Spleen (tissue), 13 donors: ENCODE measurements at places on chromosomes 11 and 22. TPM values are rescaled to one million over a fixed set of nuclear protein-coding genes. Genes with fewer than 3 reads are reported as not detected.

DNA sequence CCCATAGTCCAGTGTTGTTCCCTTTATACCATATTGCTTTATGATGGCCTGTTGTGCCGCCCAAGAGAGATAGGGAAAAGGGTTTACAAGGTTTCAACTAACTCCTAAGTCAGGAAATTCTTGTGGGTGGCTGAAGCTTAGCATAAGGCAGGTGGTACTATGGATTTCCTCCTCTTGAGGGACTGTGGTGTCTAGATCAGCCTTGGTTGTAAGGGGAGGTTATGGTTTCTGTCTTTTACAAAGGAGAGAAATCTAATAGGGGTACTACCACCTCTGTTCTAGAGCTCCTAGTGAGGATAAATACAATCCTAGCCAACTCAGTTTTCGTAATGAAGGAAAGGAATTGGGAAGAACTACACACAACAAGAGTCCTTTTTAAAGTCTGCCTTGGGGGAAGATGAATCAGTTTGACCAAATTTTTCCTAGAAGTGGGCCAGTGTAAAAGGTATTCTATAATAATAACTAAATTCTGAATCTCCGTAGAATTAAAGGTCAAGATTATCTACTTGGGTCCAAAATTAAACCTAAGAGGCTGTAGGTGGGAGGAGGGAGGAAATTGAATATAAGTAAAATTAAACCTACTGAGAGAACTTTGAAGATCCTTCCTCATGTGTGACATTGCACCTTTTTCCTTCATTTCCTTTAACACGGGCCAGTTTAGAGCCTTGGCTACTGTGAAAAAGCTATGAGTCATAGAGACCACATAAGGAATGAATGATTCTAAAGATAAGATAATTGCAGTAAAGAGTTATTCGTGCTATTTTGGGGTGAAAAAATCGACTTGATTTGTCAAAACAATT is 17.2 kb downstream of the DLAT start:
- H3K27me3 ChIP-seq, result no peaks in the 10 kb centered on the region
- no peak overlapping the region for H3K4me3 ChIP-seq
- no peaks in the 10 kb centered on the region for H3K4me1 ChIP-seq
- no peak overlapping the region for H3K27ac ChIP-seq

DNA sequence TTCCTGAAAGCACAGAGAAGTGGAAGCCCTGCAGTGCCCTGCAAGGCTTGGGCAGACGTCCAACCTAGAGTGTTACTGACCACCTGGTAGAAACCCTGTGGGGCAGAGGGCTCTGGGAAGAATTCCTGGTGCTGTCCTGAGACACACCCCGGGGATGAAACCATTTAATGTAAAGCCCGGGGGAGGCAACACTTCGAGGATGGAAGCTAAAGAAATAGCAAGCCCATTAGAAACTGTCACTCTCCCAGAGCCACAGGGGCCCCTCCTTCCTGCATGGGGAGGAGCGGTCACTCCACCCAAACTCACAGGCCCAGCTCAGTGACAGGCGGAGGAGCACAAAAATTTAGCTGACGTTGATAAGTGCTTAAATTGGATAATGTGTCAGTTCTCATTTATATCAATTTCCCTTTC is 57.6 kb downstream of the NRXN2 start:
- no peaks in the 10 kb centered on the region for H3K36me3 ChIP-seq
- no peak for DNase-seq
- H3K4me3 ChIP-seq, result no peak overlapping the region

GRCh38 chr22:25775531-25775930 is 33.5 kb downstream of the MYO18B start:
- no peak for DNase-seq
- no peak overlapping the region for H3K27ac ChIP-seq
- no peaks in the 10 kb centered on the region for H3K4me1 ChIP-seq
- no peak overlapping the region for H3K4me3 ChIP-seq
- no peaks in the 10 kb centered on the region for H3K27me3 ChIP-seq

DNA sequence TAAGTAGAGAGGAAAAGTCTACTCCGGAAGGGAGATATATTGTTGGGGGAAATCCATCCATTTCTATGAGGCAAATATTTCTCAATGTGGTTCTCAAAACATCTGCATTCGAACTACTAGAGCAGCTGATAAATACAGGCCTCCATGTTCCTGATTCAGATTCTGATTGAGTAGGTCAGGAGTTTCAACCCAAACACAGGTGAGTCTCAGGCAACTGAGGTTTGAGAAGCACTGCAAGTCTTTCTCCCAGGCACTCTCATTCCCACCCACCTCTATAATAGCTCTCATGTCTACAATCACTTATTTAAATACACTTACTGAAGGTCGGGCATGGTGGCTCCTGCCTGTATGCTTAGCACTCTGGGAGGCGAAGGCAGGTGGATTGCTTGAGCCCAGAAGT is 14.7 kb upstream of the ASPHD2 start:
- no peaks in the 10 kb centered on the region for H3K4me1 ChIP-seq
- DNase-seq, result no peak
- H3K27ac ChIP-seq, result no peak overlapping the region
- no peak overlapping the region for H3K4me3 ChIP-seq
- no peaks in the 10 kb centered on the region for H3K36me3 ChIP-seq

DNA sequence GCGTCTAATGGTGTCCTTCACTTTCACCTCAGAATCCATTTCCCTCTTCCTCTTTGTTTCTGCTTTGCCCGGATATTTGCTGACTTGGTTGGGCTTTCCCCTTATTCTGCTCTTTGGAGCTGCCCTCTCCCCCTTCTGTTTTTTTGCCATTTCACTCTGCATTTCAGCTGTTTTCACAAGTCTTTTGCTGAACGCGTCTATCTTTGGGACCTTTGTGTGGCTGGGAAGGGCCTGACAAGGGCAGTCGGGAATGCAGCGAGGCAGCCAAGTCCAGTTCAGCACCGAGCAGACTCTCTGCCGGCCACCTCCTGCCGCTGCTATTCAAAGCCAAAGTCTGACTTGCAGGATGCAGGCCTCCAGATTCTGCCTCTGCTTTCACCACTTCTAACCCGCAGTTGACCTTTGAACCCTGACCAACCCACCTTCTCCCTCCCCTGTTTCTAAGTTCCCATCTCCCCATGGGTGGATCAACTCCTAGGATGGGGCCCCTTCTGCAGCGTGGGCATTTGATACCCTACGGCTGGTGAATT is 38.2 kb downstream of the FEZ1 start:
- H3K27me3 ChIP-seq, result no peaks in the 10 kb centered on the region
- DNase-seq, result no peak
- H3K36me3 ChIP-seq, result no peaks in the 10 kb centered on the region
- peak overlapping the region; percentile 34 for H3K27ac ChIP-seq

DNA sequence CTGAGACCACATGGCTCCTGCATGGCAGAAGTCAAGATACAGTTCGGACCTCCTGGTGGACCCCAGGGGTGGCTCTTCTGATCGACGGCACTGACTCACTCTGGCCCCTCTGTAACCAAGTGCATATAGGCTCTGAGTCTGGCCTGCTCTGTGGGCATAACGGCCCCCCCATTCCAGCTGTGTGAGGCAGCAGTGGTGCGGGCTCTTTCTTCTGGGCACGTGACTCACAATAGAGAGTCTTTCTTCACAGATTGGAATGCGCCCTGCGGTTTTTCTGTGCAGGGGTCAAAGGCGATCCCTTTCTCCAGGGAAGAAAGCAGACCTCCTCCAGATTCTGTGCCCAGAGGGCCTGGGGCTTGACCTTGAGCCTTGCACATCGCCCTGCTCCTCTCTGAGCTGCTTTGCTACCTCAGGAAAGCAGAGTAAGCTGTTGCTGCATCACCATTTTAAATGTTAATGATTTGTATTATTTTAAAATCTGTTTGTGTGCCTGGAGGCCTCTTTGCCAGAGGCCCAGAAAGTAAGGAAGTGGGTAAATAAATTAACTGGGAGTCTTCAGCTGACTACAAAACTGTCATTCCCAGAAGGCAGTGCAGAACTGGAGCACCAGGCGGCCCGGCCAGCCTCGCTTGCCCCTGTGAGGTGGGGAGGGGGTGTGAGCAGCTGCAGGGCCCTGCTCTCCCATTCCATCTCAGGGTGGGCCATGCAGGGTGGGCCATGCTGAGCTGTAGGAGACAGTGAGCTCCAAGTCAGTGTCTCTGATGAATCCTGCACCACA is 199.0 kb downstream of the GRIK4 start:
- no peak overlapping the region for H3K4me3 ChIP-seq
- no peak overlapping the region for H3K27ac ChIP-seq
- DNase-seq, result peak; percentile 71
- peaks cover 20% of the 10 kb centered on the region for H3K4me1 ChIP-seq
- H3K36me3 ChIP-seq, result no peaks in the 10 kb centered on the region

DNA sequence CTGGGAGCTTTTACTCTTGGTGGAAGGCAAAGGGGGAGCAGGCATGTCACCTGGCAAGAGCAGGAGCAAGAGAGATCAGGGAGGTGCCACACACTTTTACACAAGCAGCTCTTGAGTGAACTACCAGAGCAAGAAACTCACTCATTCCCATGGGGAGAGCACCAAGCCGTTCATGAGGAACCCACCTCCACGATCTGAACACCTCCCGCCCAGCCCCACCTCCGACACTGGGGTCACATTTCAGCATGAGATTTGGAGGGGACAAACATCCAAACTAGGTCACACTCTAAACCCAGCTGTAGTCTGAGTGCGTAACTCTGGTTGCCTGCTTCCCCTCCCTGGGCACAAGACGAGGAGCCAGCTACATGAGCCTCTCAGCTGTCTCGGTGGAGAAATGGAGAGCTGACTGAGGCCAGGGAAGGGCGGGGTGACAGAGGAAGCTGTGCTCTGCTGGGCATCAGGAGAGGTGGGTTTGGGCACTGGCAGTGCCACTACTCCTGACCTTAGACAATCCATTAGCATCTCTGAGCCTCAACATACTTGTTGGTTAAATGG is 134.6 kb downstream of the PKNOX2 start:
- DNase-seq, result no peak
- H3K4me3 ChIP-seq, result no peak overlapping the region
- H3K36me3 ChIP-seq, result no peaks in the 10 kb centered on the region
- no peaks in the 10 kb centered on the region for H3K4me1 ChIP-seq
- no peak overlapping the region for H3K27ac ChIP-seq

GRCh38 chr22:28885939-28886338 is 2.6 kb downstream of the ZNRF3 start:
- H3K27ac ChIP-seq, result no peak overlapping the region
- DNase-seq, result peak; percentile 4
- H3K4me3 ChIP-seq, result no peak overlapping the region
- H3K4me1 ChIP-seq, result peaks cover 16% of the 10 kb centered on the region

DNA sequence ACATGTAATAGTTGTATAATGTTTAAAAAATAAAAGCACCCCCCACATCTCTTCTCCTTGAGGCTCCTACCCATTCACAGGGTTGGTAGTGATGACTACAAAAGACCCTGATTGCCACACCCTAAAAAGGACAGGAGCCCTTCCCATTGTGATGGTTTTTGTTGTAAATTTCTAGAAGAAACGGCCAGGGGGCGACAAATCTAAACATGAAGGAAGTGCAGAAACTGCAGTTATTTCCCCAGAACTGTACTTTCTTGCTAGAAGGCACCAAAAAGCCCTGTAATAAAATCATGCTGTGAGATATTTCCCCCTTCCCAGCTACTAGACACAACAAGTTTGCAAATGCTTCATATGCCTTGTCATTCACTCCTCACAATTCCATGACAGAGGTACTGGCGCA is 10.8 kb downstream of the PRR5L start:
- no peaks in the 10 kb centered on the region for H3K27me3 ChIP-seq
- H3K27ac ChIP-seq, result no peak overlapping the region
- H3K4me3 ChIP-seq, result no peak overlapping the region
- H3K36me3 ChIP-seq, result no peaks in the 10 kb centered on the region

- H3K27me3 ChIP-seq, result no peaks in the 10 kb centered on the region
- H3K27ac ChIP-seq, result no peak overlapping the region
- H3K36me3 ChIP-seq, result no peaks in the 10 kb centered on the region
Observed at GRCh38 chr22:43550024-43550620, 138.3 kb downstream of the MPPED1 start.

- H3K27ac ChIP-seq, result no peak overlapping the region
- H3K4me3 ChIP-seq, result no peak overlapping the region
- peaks cover 7% of the 10 kb centered on the region for H3K27me3 ChIP-seq
- H3K36me3 ChIP-seq, result no peaks in the 10 kb centered on the region
- no peak for DNase-seq
Observed at GRCh38 chr11:125233736-125234275, 69.3 kb downstream of the PKNOX2 start.

GRCh38 chr11:90135016-90135415 is 553 bp downstream of the NAALAD2 start:
- DNase-seq, result no peak
- H3K4me3 ChIP-seq, result peak overlapping the region; percentile 12
- H3K4me1 ChIP-seq, result no peaks in the 10 kb centered on the region
- no peaks in the 10 kb centered on the region for H3K36me3 ChIP-seq
- peak overlapping the region; percentile 61 for H3K27ac ChIP-seq

DNA sequence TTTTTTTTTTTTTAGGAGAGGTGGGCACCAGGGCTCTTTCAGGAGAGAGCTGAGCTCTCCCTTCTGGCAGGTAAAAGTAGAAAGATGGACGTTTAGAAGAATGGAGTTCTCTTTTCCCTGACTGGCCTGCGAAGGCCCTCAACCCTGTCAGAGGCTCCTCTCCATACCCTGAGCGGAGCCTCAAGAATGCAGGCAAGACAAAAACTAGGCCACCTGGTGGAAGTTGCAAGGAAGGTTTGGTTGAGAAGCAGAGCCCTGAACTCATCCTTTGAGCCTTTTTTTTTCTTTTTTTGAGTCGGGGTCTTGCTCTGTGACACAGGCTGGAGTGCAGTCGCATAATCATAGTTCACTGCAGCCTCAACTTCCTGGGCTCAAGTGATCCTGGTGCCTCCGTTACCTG is 1.4 kb downstream of the OTOG start:
- H3K27me3 ChIP-seq, result peaks cover 65% of the 10 kb centered on the region
- no peak for DNase-seq
- no peak overlapping the region for H3K4me3 ChIP-seq
- no peaks in the 10 kb centered on the region for H3K36me3 ChIP-seq

GRCh38 chr11:83158357-83158786 is 1.4 kb downstream of the PCF11 start:
- peaks cover 44% of the 10 kb centered on the region for H3K4me1 ChIP-seq
- DNase-seq, result no peak
- no peaks in the 10 kb centered on the region for H3K36me3 ChIP-seq
- peak overlapping the region; percentile 69 for H3K4me3 ChIP-seq
- no peaks in the 10 kb centered on the region for H3K27me3 ChIP-seq

Gene PRG2
- polyA plus RNA-seq, result 4.0 TPM

Gene SLC17A6
- not detected for polyA plus RNA-seq

Gene FAM111A
- polyA plus RNA-seq, result 51.4 TPM

Gene GDPD4
- 0.26 TPM for polyA plus RNA-seq

Gene APOA1
- polyA plus RNA-seq, result 3.3 TPM

Gene SAA4
- polyA plus RNA-seq, result not detected

Gene CHADL
- 0.89 TPM for polyA plus RNA-seq

Gene MMP26
- polyA plus RNA-seq, result not detected
